MCF 10A (cell line): ENCODE measurements at places on chromosomes 7 and 10.

GRCh38 chr10:60082341-60082740, 176.0 kb upstream of the CCDC6 start:
- no peak for DNase-seq

DNA sequence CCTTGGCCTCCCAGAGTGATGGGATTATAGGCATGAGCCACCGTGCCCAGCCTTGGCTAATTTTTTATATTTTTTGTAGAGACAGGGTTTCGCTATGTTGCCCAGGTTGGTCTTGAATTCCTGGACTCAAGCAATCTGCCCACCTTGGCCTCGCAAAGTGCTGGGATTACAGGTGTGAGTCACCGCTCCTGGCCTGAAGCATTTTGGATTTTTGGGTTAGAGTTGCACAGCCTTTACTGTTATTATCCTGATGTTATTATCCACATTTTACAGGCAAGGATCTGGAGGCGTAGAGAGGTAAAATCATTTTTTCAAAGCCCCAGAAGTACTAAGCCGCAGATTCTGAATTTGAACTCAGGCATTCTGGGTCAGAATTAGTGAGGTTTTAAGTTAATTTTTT, 75.4 kb downstream of the TCF7L2 start:
- DNase-seq: no peak

GRCh38 chr7:32573110-32573687, 77.9 kb downstream of the AVL9 start:
- no peak for DNase-seq

DNA sequence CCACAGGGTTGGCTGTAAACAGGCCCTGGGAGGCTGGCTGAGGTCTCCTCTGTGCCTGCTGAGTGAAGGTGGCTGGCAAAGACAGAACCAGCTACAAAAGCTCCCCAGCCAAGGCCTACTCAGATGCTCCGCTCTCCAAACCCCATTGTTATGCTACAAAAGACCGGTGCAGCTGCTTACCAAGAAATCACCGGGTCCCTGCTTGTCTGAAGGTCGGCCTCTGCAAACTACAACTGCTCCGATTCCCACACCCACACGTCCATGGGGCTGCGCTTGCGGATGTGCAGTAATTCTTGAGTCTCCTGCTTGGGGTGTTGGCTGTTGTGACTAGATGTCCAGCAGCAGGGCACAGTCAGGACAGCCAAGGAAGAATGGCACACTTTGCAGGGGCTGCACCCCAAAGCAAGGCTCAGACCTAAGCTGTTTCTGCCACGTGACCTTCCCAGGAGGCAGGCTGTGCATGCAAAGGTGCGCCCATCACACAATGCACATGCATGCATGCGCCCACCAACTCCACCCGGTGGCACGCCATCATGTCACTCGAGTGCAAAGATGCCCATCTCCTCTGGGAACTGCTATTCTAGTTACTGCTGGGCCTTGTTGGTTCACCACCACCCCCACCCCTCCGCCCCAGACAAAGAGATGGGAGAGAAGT, 97.8 kb downstream of the OAT start:
- no peak for DNase-seq

GRCh38 chr10:23037561-23037960, 57.8 kb upstream of the MSRB2 start:
- DNase-seq: no peak

- DNase-seq: no peak
Observed at GRCh38 chr7:118224521-118224920, at the start of gene ANKRD7. TSS of gene ANKRD7 (plus strand) at chr7:118224704. CDS start at chr7:118224831, 127 bp downstream.

- DNase-seq: no peak
Observed at GRCh38 chr10:398954-399353, 263.7 kb downstream of the ZMYND11 start.

DNA sequence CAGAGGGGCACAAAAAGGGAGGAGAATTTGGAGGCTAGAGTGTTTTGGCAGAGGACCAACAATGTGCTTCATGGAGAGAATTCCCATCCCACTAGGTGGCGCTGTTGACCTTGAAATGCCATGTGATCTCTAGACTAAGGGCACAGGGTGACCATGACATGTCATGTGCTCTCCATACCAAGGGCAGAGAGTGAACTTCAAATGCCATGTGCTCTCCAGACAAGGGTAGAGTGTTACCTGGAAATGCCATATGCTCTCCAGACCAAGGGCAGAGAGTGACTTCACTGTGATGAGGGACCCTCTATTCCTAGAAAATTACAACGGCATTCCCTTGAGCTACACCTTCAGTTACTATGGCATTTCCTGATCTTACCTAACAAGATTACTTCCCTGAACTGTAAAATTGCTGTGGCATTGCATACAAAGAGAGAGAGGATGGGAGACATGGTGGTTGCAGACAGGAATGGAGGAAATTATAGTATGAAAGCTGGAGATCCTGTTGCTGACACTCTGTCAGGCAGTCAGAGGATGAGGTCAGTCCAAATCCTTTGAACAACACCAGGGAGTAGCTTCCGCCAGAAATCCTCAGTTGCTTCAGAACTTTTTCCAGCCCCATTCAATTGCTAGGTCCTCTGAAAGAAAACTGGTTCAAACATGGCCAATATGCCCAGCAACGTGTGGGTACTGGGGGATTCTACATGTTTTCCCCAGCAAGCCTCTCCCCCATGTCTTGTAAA, 60.9 kb upstream of the ACSM6 start:
- DNase-seq: peak; percentile 88

- DNase-seq: no peak
Observed at GRCh38 chr7:24455813-24456525, 117.3 kb upstream of the PALS2 start.

DNA sequence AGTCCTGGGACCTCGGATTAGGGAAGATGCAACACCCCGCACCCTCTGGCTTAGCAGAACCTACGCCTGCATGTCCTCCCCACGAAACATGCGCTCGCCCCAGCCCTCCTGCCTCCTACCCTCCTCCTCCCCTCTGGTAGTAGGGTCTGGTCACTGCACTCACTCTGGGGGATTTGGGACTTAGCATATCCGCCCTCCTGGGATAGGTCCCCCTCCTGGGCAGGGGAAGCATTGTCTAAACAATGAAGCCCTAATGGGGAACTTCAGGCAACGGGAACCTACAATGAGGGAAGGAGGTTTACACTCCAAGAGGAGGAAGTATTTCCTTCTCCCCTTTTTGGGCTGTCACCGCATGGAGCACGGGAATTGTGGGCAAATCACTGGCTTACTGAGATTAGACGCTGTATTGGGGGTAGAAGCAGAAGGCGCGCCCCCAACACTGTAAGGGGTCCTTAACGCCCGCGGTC, 892 bp downstream of the CRHR2 start:
- DNase-seq: no peak
